ENCODE measurements at places on chromosomes 7 and 10.
A peak's percentile ranks its signal among the peaks of the same experiment; 100 is the strongest.

GRCh38 chr7:149732111-149732561, 41.3 kb downstream of the ZNF467 start:
- no peak for DNase-seq

- DNase-seq, result no peak
Measured at GRCh38 chr7:8115547-8116402, 146.2 kb downstream of the ICA1 start.

DNA sequence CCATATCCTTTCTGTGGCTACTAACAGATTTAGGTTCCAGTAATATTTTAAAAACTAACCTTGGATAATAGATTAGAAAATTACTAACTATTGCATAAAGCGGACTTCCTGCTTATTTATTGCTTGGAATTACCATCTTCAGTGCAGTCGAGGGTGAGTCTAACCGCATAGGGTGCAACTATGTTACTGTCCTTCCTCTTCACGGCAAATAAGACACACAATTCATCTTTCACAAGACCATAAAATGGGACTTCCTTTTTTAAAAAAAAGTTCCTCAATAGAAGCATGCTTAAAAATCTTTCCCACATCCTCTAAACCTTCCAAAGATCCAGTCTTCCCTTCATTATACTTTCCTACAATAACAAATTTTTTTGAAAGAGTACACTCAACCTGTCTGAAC, 2.1 kb downstream of the SLC25A40 start:
- no peak for DNase-seq

- DNase-seq, result no peak
Measured at GRCh38 chr7:138186951-138187351, 110.7 kb downstream of the AKR1D1 start.

- no peak for DNase-seq
Measured at GRCh38 chr10:59586407-59586891, 123.2 kb downstream of the SLC16A9 start.

DNA sequence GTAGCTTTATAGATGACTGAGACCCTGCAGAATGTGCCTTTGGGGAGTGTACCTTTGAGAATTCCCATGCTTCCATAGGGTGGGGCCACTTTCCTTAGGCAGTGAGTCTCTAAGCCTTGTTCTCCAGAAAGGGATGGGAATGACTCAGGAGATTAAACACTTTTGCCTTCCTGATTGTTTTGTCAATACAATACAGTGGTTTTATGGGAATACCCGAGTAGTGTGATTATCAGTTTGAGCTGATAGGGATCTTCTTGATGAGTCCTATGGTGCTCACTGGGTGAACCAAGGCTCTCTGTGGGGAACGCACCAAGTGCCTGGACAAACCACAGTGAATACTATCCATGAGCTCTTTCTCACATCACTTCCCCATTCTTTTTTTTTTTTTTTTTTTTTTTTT, 6.3 kb downstream of the MYOF start:
- DNase-seq, result no peak

DNA sequence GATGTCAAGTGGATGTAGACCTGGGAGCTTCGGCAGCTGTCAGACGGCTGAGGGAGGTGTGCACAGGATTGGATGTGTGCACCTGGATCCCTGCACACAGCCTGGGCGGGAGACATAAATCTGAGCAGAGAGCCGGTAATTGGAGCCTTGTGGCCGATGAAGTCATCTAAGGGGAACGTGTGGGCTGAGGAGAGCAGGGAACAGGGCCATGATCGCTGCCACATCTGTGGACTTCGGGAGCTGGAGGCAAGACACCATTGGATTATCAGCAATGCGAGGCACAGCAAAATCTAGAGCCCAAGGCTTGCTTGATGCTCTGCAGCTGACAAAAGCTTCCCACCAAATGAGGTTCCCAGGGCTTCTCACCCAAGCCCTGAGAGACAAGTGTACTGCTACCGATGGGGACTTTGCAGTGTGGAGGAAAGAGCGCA, 147.7 kb downstream of the PTPN20 start:
- DNase-seq, result no peak

DNA sequence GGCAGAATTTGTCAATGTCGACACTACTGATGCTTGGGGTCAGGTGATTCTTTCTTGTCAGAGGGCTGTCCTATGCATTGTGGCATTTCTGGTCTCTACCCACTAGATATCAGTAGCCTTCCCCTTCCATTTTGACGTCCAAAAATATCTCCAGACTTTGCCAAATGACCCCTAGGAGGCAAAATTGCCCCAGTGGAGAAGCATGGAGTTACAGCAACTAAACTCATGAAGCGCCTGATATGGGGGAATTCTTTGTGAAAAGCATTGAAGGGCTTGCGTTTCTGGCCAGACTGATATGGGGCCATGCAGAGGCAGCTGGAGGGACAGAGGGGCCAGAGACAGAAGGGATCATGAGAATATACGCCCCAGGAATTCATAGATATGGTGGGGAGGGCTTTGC, 43.6 kb downstream of the ADRB1 start:
- no peak for DNase-seq

- no peak for DNase-seq
Measured at GRCh38 chr10:13788711-13789447, 202.1 kb downstream of the PRPF18 start.

- no peak for DNase-seq
Measured at GRCh38 chr7:27048438-27048837, 47.4 kb downstream of the HOXA1 start.

GRCh38 chr7:150958062-150958552, 20.0 kb downstream of the KCNH2 start:
- no peak for DNase-seq

DNA sequence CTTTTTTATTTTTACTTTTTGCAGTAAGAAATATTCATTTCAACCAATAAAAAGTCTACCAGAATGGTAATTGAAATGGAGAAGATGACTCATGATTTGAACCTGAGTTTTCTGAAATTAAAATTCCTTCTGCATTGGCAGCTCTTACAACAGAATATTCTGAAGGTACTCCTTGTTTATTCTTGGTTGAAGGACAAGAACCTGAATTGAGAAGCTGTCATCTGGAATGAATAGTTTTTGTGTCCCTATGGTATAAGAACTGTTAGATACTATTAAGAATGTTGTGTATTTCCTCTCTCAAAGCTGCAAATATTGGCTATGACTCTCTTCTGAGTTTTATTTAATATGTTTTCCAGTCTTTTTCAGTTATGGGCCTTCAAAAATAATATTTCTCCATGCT, 56.1 kb downstream of the CDK1 start:
- no peak for DNase-seq

GRCh38 chr7:51139796-51140195, 176.8 kb downstream of the COBL start:
- no peak for DNase-seq

DNA sequence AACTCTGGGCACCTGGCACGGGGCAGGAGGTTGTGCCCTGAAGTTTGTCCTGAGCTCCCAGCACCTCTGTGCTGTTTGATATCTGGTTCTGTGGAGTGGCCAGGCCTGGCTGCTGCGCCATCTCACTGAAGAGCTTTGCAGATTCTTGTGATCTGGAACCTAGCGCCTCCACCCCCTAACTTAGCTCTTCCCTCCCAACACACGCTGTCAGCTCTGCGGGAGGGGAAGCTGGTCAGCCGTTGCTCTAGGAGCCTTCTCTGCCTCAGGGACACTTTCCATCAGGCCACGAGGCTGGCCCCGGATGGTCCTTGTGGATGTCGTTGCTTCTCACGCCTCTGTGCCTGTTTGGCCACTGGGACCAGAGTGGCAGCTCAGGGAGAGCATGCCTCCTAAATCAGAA, 213.2 kb downstream of the CCDC3 start:
- no peak for DNase-seq

- DNase-seq, result no peak
Measured at GRCh38 chr7:77415823-77416620, at the start of gene GSAP. Gene GSAP (minus strand): TSS chr7:77416349. CDS start chr7:77416321, 28 bp downstream.

DNA sequence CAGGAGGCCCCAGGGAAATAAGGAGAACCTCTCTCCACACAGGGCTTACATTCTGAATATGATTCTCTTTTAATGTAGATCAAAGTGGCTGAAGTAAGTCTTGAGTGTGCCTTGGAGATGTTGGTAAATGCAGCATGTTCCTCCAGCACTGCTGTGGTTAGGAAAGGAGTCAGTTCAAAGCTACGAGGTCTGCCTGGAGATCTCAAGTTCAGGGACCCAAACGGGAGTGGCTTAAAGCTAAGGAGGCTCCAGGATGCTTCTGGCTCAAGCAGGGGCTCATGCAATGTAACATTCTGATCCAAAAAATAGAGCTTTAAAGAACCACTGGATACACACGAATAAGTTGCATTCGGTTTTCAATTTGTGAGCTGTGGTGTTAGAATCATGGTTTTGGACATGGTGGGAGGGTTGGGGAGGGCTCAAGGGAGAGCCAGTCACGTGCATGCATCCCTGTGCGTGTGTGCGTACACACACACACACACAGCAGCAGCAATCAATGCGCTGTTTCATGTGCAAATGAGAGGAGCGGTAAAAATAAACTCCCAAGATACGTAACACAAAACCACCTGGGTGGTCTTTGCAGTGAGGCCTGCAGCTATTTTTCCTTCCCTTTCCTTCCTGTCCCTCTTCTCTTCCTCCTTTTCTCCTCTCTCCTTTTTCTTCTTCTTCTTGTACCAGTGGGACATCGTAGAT, 70.5 kb downstream of the AOAH start:
- no peak for DNase-seq

DNA sequence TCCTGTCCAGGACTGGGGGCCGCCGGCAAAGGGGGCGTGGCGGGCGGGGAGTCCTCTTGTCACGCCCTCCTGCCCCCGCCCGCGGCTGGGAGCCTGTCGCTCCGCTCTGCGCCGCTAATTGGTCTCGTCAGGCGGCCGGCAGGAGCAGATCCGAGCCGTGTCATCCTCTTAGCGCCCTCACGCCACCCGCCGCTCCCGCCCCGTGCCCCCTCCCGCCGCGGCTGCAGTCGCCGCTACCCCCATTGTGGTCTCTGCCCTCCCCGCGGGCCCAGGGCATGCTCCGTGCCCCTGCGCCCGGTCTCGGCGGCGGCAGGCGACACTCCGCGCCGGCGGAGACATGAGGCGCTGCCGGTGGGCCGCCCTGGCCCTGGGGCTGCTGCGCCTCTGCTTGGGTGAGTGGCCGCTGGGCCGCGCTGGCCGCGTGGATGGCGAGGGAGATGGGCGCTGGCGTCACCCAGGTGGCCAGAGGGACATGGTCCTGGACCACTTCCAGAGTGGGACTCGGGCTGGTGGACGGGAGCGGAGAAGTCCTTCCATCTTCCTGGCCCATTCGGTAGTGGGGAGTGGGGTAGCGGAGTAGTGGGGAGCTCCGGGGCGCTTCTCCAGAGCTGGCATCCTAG, at the start of gene CDHR1:
Gene CDHR1, plus strand, starts transcription at position 114 of the 620 bp plus-strand sequence. Its CDS starts 224 bp downstream, at position 338.
- DNase-seq, result no peak

DNA sequence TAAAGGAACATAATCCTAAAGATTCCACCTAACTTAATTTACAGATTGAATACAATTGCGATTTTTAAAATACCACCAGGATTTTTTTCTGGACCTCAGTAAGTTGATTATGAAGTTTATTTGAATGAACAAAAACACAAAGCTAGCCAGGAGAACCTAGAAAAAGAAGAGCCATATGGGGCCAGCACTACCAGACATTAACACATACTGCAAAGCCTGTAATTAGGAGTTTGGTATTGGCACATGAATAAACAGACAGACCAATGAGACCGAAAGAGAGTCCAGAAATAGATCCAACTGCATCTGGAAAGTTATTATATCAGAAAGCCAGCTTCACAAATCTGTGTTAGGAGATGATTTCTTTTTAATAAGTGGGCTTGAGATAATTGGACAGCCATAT, 105.5 kb upstream of the CHST15 start:
- DNase-seq, result peak; percentile 38

GRCh38 chr10:91909117-91909677, at the start of gene FGFBP3:
Gene FGFBP3 (minus strand): TSS chr10:91909486. CDS start chr10:91908969, 517 bp downstream.
- peak; percentile 53 for DNase-seq

DNA sequence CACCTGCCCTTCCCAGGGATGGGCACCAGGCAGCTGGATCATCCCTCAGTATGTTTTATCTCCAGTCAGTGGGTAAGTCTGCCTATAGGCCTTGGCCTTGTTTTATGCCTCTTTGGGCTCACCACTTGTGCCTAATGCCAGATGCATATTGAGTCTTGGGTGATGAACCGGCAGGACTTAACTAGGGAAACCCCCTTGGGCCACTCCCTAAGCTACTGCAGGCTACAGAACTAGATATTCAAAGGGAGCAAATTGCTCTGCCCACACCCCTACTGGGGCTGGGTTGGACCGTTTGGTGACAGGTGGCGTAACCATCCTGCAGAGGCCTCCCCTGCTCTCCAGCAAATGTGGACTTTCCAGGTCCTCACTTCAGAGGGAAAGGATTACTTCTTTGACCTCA, 115.7 kb upstream of the GDF10 start:
- no peak for DNase-seq

DNA sequence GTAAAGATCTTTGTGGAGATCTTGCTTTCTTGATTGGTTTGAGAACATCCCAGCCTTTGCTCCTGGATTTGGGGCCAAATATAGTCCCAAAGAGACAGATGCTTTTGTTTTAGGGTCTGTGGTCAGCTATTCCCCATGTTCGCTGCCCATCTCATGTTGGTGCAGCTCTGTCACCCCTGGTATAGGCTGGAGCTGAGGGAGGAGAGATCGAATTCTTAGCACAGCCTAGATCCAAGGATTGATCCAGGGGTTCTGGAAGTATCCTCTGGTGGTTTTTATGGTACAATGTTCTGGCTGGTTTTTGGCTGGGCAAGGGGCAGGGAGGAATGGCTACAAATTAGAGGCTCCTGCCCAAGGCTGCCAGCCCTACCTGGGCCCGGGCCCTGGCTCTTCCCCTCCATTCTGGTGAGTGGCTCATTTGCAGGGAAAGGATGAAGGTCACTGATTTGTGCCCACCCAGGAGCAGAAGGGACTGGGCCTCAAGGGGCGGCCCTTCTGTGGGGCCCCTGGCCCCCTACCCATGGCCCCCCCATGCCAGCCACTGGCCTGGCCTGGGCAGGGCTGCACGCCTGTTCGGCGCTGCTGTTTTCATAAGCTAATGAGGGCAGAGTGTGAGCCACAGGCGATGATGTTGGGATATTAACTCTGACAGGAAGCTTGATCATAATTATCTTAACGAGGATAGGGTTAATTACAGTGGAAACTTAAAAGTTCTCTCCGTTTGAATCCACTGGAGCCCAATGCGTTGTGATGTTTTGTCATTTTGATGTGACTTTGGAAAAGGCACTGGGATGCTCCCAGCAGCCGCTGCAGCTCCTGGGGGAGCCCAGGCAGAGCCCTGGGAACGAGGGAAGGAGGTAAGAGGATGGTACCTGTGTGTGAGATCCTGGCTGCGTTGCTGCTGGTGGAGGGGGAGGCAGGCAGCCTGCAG, 600.6 kb downstream of the LRMDA start:
- DNase-seq, result no peak

DNA sequence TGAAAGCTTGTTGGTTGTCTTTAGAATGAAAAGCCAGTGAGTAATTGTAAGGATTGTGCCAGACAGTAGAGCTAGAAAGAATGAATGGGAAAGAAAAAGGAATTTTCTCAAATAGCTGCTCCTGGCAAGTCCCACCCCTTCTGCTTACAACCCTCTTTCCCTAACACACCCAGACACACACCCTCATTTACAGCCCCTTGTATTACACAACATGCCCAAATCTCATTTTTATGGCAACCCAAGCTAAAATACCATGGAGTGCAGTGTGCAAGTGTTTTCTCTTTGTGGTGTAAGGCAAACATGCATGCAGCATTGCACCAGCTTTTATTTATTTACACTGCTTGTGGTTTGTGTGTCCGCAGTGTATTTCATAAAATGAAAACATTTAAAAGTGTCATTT, 1.5 kb downstream of the PRKAR2B start:
- DNase-seq, result no peak

Measured in NCI-H2081 (cell line).